ENCODE measurements at places on chromosomes 4 and X. TPM values are rescaled to one million over a fixed set of nuclear protein-coding genes. Genes with fewer than 3 reads are reported as not detected.

DNA sequence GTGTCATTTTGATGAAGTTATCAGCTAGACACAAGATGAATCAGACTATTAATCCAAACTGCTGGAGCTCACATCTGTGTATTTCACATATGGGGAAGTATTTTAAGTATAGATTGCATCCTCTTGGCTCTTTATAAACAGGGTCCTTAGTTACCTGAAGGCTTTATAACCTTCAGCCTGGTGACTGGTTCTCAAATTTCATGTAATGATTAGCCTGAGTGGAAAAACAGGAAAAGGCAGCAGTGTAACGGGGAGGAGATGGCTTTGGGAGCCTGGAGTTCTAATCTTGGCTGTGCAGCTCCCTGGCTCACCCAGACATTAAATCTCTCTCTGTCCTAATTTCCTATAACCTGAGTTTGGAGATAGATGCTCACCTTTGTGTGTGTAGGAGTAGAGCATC lies 103.8 kb upstream of the HPF1 start:
- no peak for DNase-seq

DNA sequence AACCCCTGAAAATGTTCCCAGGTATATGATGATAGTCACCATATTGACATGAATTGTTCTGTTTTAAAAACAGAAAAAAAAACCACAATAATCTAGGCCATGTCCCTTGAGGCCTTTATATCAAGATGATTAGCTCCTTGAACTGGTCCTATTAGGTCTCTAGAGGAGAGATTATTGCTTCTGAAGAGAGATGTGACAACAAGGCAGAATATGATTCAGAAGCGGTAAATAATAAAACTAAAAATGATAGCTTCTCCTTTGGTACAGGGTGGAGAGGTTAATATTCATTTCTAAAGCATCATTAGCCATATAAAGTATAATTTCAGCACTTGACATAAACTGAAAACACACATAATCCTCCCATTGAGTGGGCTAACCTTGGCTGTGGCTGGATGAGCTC lies 25.8 kb downstream of the TLR8 start:
- DNase-seq = no peak

GRCh38 chr4:123378794-123379193 lies 17.8 kb upstream of the SPRY1 start:
- no peak for DNase-seq

GRCh38 chrX:153944140-153944799 lies at the start of gene RENBP:
RENBP (minus strand) TSS chrX:153944643; CDS start chrX:153944610, 33 bp downstream.
- no peak for DNase-seq

DNA sequence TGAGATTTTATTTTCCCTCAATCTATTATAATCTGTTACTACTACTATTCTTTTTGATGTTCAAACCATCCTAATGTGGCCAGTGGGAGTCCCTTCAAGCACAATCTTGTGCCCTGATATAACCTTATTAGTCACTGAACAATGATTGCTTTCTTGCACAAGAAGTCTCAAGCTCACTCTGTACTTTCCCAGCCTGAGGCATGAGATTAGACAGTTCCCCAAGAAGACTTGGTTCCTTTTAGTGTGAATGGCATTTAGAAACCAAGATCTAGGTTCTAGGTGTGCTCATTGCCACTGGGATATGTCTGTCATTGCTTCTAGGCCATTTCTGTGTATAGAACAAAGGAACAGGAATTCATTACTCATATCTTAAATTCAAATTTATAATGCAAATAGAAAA lies 28.0 kb upstream of the RBM41 start:
- DNase-seq = no peak

The TLR7 gene
- total RNA-seq = not detected

The CCDC120 gene
- total RNA-seq = 11.0 TPM

- DNase-seq = no peak
These were observed 113.5 kb upstream of the TTC29 start for GRCh38 chr4:147059064-147059731.

The HNRNPDL gene
- total RNA-seq = 146 TPM

DNA sequence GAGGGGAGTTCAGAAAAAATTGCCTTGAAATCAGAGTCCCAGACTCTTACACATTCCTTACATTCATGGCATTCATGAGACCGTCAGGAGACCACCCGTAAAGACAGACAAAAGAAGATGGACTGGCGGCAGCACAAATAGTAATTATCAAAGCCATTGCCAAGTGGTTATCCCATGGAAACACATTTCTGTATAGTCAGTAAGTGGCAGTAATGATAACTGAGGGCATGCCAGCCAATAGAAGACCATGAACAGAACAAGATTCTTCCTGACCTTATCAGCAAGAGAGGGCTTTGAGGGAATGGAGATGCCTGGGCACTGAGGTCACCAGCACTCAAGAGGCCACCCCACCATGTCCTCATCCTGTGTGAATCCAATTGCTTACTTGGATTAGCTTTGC lies 121.7 kb upstream of the HCCS start:
- DNase-seq = no peak

The PAGE4 gene
- not detected for total RNA-seq

The CLNK gene
- not detected for total RNA-seq

GRCh38 chr4:94403751-94404150 lies 48.0 kb upstream of the PDLIM5 start:
- no peak for DNase-seq
